ENCODE measurements at places on chromosomes 12 and 14.
A peak's percentile ranks its signal among the peaks of the same experiment; 100 is the strongest.

GRCh38 chr14:28382444-28383190, 384.0 kb upstream of the FOXG1 start:
- H3K4me3 ChIP-seq: no peak overlapping the region
- no peak overlapping the region for H3K27ac ChIP-seq
- no peaks in the 10 kb centered on the region for H3K4me1 ChIP-seq
- H3K36me3 ChIP-seq: no peaks in the 10 kb centered on the region
- H3K27me3 ChIP-seq: no peaks in the 10 kb centered on the region

- H3K27me3 ChIP-seq: no peaks in the 10 kb centered on the region
- H3K4me3 ChIP-seq: no peak overlapping the region
- H3K4me1 ChIP-seq: no peaks in the 10 kb centered on the region
- H3K36me3 ChIP-seq: no peaks in the 10 kb centered on the region
- H3K27ac ChIP-seq: no peak overlapping the region
Measured at GRCh38 chr12:42186793-42187192, 42.1 kb upstream of the GXYLT1 start.

- H3K27ac ChIP-seq: no peak overlapping the region
- no peak overlapping the region for H3K4me3 ChIP-seq
- H3K36me3 ChIP-seq: no peaks in the 10 kb centered on the region
- no peaks in the 10 kb centered on the region for H3K27me3 ChIP-seq
Measured at GRCh38 chr14:59964251-59965007, 44.5 kb downstream of the LRRC9 start.

DNA sequence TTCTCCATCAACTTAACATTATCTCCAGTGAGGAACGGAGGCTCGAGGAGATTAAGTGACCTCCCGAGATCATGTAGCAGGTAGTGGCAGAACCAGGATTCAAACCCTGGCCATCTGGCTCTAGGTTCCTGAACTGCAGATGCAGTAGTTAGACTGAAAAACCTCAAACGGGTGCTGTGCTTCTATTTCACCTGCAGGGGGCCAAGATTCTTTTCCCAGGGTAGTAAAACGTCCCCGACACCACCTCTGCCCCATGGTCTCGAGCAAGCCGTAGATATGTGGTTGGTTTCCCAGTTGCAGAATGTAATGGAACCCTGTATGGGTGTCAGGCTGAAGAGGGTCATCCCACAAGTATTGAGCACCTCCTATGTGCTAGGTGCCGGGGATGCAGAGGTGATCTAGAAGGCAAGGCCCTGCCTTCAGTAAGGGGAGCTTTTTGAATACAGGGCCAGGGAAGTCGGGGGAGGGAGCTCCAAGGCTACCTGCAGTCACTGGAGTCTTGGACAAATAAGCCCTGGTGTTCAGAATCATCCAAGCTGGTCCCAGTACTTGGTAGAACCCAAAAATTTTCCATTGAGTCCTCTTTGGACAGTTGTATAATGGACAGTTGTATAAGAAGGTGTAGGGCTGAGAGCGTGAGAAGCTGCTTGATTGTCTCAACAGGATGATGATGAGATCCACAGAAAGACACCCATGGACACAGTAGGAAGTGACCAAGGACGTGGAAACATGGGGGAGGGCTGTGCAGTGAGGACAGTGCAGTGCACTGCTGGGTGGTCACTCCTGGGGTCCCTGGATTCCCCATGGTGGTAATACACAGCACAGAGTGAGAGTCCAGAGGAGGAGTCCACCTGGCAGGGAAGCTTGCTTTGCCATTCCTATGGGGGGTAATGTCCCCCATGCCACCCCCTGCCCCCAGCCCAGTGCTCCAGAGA, 197.2 kb downstream of the CHST11 start:
- H3K27me3 ChIP-seq: no peaks in the 10 kb centered on the region
- no peaks in the 10 kb centered on the region for H3K4me1 ChIP-seq
- DNase-seq: no peak

DNA sequence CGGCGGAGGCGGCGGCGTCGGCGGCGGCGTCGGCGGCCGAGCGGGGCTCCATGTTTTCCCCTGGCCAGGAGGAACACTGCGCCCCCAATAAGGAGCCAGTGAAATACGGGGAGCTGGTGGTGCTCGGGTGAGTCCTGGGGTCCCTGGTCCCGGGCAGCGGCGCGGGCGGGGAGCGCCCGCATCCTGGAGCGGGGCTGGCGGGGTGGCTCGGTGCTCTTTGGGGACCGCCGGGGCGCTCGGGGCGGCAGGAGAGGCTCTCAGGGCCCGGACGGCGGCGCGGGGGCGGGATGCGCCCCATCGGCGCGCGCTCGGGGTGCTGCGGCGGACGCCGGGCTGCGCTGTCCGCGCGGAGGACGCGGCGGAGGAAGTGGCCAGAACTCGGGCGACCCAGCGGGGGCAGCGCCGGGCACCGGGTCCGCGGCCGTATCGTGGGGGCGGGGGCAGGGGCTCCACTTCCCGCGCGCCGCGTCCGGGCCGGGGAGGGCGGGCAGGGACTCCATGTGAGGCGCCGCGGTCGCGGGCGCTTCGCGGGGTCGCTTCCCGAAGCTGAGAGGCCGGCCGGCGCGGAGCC, 485 bp downstream of the PELI2 start:
- peak; percentile 86 for DNase-seq
- peaks cover 4% of the 10 kb centered on the region for H3K4me1 ChIP-seq
- H3K27ac ChIP-seq: peak overlapping the region; percentile 29
- H3K27me3 ChIP-seq: no peaks in the 10 kb centered on the region
- H3K36me3 ChIP-seq: no peaks in the 10 kb centered on the region
- H3K4me3 ChIP-seq: peak overlapping the region; percentile 96

DNA sequence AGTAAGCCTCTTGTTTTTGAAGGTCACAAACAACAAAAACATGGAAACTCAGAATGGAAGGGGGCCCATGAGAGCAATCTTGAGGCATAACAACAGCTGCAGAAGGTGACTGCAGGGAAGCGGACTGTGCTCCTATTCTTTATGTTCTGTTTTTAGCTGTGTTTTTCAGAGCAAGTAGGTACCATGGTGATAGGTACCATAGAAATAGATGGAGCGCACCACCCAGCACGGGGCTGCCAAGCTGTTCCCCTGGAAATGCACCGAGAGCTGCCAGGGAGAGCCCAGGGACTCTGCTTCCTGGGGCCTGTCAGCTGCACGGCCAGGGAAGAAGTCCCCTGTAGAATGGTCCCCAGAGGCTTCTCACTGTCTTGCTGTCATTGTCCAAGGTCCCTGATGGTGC, 32.8 kb downstream of the DGLUCY start:
- H3K36me3 ChIP-seq: no peaks in the 10 kb centered on the region
- H3K4me1 ChIP-seq: no peaks in the 10 kb centered on the region
- H3K27me3 ChIP-seq: no peaks in the 10 kb centered on the region
- no peak for DNase-seq

DNA sequence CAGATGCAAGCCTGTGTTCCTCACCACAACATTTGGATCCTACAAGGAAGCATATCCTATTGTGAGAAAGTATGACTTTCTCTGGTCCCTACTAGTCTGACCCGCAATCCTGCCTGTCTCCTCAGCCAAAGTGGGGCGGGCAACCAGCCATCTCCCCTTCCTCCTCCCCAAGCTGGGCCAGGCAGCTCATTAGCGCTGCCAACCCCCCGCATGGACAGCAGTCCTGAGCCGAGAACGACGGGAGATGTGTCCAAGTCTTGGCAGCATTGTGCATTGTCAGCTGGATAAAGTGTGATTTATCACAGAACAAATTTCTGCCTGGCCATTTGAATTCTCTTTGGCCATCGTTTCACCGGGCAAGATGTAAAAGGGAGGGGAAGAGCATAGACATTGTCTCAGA, 139.4 kb downstream of the SLC15A4 start:
- no peak overlapping the region for H3K4me3 ChIP-seq
- H3K27ac ChIP-seq: no peak overlapping the region
- no peaks in the 10 kb centered on the region for H3K36me3 ChIP-seq
- H3K4me1 ChIP-seq: no peaks in the 10 kb centered on the region
- no peaks in the 10 kb centered on the region for H3K27me3 ChIP-seq

DNA sequence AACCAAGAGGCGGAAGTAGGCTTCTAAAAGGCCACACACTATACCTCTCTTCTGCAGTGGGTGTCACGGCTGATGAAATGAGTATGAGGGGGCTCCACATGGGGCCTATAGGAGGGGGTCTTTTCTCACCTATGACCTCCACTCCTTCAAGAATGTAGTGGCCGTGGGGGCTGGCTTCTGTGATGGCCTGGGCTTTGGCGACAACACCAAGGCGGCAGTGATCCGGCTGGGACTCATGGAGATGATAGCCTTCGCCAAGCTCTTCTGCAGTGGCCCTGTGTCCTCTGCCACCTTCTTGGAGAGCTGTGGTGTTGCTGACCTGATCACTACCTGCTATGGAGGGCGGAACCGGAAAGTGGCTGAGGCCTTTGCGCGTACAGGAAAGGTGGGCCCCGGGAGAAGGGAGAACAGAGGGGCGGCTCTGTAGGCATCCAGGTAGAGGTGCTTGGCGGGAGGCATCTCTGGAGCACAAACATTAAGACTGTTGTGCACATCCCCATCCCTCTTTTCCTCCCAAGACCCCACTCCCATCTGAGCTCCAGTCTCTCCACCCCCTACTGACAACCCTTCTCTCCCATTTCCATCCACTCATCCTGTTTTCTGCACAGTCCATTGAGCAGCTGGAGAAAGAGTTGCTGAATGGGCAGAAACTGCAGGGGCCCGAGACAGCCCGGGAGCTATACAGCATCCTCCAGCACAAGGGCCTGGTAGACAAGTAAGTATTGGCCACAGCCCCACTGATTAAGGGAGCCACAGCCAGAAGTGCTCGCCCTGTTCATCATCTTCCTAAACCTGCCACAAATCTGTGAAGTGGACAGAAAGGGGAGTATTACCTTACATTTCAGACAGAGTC, 3.8 kb downstream of the GPD1 start:
- no peaks in the 10 kb centered on the region for H3K36me3 ChIP-seq
- no peaks in the 10 kb centered on the region for H3K4me1 ChIP-seq
- H3K27me3 ChIP-seq: no peaks in the 10 kb centered on the region
- H3K27ac ChIP-seq: no peak overlapping the region

DNA sequence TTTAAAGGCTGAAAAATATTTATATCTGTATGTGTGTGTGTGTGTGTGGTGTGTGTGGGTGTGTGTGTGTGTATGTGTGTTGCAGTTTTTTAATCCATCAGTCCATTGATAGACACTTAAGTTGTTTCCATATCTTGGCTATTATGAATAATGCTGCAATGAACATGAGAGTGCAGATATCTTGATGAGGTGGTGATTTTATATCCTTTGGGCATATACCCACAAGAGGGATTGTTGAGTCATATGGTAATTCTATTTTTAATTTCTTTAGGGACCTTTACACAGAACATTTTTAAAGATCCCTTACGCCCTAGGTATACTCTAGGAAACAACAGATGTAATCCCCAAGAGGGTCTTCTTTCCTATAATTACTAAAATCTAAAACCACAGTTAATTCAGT, 154.5 kb upstream of the CLEC14A start:
- no peak overlapping the region for H3K4me3 ChIP-seq
- no peak overlapping the region for H3K27ac ChIP-seq
- H3K4me1 ChIP-seq: peaks cover 15% of the 10 kb centered on the region
- no peaks in the 10 kb centered on the region for H3K36me3 ChIP-seq

DNA sequence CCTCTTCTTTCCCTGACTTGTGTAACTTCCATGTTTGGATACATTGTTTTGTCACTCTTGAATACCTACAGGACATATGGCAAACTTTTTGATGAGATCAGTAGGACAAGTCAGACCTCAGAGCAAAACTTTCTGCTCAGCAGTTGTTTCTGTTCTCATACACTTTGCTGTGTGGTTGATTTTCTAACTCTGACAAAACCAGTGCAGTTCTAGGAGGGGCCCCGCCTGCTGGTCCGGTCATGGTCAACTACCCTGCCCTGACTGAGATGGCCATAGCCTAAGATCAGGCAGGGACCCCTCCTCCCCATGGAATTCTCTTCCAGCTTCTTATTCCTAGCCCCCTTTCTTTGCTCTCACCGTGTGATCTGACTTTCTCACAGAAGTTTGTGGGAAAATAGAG, 92.8 kb downstream of the OTOGL start:
- no peaks in the 10 kb centered on the region for H3K36me3 ChIP-seq
- no peak for DNase-seq
- H3K4me1 ChIP-seq: no peaks in the 10 kb centered on the region
- H3K4me3 ChIP-seq: no peak overlapping the region

DNA sequence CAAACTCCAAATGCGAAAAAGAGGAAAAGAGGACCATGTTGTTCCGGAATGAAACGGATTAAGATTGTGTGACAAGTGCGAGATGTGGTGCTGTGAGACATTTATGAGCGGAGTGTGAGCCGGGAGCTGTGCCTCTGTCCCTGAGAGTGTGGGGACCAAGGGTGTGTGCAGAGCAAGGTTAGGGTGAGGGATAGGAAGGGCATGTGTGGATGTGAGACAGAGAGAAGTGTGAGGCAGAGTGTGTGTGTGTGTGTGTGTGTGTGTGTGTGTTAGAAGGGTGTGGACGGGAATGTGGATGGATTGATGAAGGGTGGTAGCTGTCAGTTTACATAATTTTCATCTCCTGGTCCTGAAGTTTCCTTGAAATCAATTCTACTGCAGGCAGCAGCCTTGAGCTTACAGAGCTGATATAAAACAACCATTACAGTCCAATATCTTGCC, 4.3 kb upstream of the OTX2 start:
- no peak overlapping the region for H3K27ac ChIP-seq
- H3K36me3 ChIP-seq: no peaks in the 10 kb centered on the region
- H3K27me3 ChIP-seq: no peaks in the 10 kb centered on the region

DNA sequence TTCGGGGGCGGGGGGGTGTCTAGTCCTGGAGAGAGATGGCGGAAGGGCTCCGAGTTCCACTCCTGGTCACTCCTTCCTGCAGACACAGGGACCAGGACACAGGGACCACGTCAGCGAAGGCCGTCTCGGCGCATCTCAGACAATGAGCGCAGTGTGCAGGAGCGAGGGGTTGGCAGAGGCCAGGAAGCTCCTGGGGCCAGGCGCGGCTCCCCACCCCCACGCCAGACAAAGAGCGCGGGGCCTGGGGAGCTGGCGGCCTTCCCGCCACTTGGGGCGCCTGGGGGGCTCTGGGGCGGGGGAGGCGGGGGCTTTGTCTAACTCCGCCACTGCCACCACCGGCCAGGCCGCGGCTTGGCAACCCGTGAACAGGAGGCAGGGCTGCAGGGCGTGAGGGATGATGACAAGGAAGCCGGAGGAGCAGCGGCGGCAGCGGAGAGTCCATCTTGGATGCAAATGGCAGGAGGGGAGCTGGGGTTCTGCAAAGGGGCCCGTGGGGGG, 2.2 kb downstream of the CDK2AP1 start:
- no peaks in the 10 kb centered on the region for H3K4me1 ChIP-seq
- no peaks in the 10 kb centered on the region for H3K36me3 ChIP-seq
- no peak overlapping the region for H3K27ac ChIP-seq
- peak overlapping the region; percentile 90 for H3K4me3 ChIP-seq

DNA sequence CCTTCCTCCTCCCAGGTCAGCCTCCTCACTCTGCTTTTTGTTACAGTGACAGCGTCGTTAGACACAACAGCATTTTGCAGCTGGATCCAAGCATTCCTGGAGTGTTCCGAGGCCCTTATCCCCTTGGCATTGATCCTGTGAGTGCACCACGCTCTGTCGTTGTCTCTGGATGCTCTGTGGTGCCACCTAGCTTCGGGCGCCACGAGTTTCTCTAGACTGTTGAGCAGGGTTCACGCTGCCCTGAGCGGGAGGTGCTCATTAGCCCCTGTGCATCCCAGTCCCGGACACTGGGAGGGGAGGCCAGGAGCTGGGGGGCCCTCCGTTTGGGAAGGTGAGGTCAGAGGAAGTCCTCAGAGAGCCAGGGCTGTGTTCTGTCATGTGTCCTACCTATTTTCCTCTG, 17.3 kb upstream of the DNAH10 start:
- no peak overlapping the region for H3K27ac ChIP-seq
- H3K4me3 ChIP-seq: no peak overlapping the region
- no peak for DNase-seq
- H3K36me3 ChIP-seq: peaks cover 11% of the 10 kb centered on the region

Measured in aorta (tissue), 5 donors.